ENCODE measurements at places on chromosomes 3 and 15.

GRCh38 chr3:128080323-128081080 is 28.3 kb downstream of the SEC61A1 start:
- no peak for DNase-seq
- no peaks in the 10 kb centered on the region for H3K27me3 ChIP-seq
- H3K27ac ChIP-seq = no peak overlapping the region
- H3K4me3 ChIP-seq = no peak overlapping the region

DNA sequence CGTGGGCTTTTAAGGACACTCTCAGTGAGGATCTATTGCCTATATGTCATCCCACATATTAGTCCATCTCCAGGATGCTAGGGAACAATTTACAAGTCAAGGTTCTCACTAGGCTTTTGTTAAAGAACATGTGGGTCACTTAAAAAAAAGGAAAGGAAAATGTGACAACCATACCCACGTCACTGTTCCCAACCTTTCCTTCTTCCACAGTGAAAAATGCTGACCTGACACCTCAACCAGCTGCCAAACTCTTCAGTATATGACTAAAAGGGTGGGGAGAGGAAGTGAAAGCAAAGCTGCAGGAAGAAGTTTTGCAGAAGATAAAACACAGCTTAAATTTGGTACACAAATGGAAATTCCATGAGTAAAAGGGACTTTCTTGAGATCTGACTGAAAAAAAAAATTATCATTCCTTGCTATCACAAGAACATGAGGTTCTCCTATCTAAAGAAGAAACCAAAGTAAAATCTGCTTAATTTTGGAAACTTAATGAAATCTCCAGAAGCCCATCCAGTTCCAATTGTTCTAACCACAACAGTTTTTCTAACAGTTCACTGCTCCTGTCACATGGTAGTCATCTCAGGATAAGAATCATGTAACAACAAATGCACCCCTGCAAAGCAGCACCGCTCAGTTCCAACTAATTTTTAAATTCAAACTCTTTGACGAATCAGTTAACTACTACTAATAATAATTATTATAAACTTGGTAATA is 117.0 kb upstream of the TSPAN3 start:
- no peaks in the 10 kb centered on the region for H3K36me3 ChIP-seq
- no peak overlapping the region for H3K4me3 ChIP-seq
- DNase-seq = peak; percentile 28
- no peaks in the 10 kb centered on the region for H3K27me3 ChIP-seq
- no peak overlapping the region for H3K27ac ChIP-seq
- H3K4me1 ChIP-seq = peaks cover 16% of the 10 kb centered on the region

DNA sequence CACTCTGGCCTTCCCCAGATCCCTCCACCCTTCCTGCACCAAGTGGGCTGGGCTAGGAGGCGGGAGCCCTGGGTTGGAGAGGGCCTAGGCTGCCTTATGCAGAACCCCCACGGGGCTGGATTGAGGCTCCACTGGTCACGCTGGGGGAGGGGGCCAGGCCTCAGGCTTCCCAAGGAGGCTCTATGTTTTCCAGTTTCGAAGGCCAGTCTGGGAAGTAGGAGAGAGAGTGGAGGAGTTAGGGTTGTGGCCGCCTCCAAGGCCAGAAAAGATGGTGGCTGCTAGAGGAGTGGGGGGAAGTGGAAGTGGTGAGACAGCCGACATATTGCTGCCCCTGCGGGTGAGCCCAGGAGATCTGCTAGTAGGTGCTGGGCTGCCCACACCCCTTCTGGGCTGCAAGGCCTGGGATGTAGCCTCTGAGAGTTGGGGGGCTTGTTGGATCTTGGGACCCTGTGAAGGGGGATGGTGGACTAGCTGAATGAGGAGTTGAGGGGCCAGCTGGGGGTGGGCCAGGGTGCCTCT is 1.2 kb downstream of the GNAI2 start:
- H3K27ac ChIP-seq = peak overlapping the region; percentile 94
- DNase-seq = no peak
- H3K27me3 ChIP-seq = no peaks in the 10 kb centered on the region
- peak overlapping the region; percentile 81 for H3K4me3 ChIP-seq
- no peaks in the 10 kb centered on the region for H3K36me3 ChIP-seq

DNA sequence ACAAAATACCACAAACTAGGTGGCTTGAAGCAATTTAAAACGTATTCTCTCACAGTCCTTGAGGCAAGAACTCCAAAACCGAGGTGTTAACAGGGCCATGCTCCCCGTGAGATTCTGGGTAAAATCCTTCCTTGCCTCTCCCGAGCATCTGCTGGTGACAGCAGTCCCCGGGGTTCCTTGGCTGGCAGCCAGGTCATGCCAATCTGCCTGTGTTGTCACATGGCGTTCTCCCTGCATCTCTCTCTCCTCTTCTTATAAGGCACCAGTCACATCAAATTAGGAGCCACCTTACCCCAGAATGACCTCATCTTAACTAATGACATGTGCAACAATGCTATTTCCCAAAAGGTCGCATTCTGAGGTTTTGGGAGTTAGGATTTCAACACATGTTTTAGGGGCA is 26.3 kb upstream of the LRRN1 start:
- H3K4me1 ChIP-seq = no peaks in the 10 kb centered on the region
- no peak for DNase-seq
- H3K36me3 ChIP-seq = no peaks in the 10 kb centered on the region
- H3K27ac ChIP-seq = no peak overlapping the region

GRCh38 chr15:68114840-68115239 is 60.7 kb downstream of the PIAS1 start:
- H3K36me3 ChIP-seq = no peaks in the 10 kb centered on the region
- H3K27ac ChIP-seq = no peak overlapping the region
- no peaks in the 10 kb centered on the region for H3K27me3 ChIP-seq
- peak overlapping the region; percentile 66 for H3K4me3 ChIP-seq

DNA sequence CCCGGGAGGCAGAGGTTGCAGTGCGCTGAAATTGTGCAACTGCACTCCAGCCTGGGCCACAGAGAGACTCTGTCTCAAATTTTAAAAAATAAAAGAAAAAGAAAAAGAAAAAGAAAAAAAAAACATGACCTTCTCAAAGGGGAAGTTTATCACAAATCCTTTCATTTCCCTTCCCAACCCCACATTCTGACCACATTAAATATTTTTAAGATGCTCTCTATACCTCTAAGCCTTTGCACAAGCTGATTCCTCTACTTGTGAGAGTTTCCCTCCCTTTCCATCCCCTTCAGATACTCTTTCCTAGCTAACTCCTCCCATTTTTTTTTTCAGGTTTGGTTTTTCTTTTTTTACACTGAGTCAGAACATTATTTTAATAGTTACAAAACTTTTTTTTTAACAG is 4.0 kb downstream of the HIGD1A start:
- no peak overlapping the region for H3K27ac ChIP-seq
- no peak overlapping the region for H3K4me3 ChIP-seq
- no peak for DNase-seq
- no peaks in the 10 kb centered on the region for H3K27me3 ChIP-seq
- H3K4me1 ChIP-seq = peaks cover 13% of the 10 kb centered on the region

DNA sequence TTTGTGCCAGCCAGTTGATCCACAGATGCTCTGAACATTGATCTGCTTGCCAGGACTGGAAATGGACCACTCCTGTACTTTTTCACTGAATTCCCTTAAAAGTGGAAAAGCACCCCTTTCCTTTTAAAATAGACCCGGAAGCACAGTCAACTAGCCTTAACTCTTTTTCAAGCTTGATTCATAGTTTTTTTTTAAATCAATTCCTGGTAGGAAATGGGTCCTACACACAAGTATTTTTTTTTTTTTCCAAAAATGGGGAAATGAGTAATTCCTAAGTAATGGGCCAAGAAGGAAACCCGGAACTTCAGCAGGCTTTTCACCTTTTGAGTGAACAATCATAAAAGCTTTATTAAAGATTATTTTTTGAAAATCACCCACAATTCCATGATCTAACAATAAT is 234.4 kb upstream of the ADAMTS9 start:
- no peaks in the 10 kb centered on the region for H3K27me3 ChIP-seq
- H3K27ac ChIP-seq = no peak overlapping the region
- H3K36me3 ChIP-seq = no peaks in the 10 kb centered on the region
- no peak overlapping the region for H3K4me3 ChIP-seq

DNA sequence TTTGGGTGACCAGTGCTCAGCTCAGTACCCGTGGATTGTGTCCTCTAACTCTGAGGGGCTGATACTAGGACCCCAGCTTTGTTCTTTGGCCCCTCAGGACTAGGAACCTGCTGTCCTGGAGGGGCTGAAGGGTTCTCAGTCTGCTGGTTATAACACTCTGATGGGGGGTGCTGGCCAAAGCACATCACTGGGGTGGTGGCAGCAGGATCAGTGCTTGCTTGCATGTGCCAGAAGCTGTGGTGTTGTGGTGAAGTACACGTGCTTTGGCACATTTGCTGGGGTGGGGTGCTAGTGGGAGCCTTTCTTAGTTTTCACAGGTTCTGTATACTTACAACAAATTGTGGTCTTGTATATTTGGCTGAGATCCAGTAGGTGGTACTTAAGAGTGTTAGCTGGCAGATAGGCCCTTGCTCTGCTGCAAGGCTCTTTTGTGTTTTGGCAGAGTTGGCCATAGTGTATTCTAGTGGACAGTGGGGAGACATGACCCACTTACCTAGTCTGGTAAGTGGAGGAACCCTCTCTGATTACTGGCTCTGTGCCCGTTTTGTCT is 344.3 kb downstream of the EDEM1 start:
- no peak for DNase-seq
- no peaks in the 10 kb centered on the region for H3K36me3 ChIP-seq
- H3K27me3 ChIP-seq = no peaks in the 10 kb centered on the region

GRCh38 chr15:74175271-74176191 is 2.0 kb downstream of the ISLR start:
- H3K4me1 ChIP-seq = peaks cover 81% of the 10 kb centered on the region
- no peaks in the 10 kb centered on the region for H3K36me3 ChIP-seq
- no peak for DNase-seq
- no peaks in the 10 kb centered on the region for H3K27me3 ChIP-seq
- H3K27ac ChIP-seq = no peak overlapping the region

DNA sequence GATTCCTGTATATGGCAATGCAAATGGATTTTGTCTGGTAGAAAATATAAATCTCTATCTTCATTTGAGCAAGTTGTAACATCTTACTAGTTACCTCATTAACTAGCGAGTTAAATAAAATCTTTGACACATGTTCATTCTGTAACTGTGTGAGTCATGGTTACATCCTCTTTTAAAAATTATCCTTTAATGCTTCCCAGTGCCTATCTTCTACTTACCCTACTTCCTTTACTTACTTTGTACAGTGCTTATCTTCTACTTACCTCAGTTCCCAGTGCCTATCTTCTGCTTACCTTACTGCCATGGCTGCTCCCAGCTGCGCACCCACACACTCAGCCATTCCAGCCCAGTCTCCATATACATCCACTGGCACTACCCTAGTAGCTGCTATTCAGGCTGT is 71.9 kb upstream of the GOLGA8B start:
- DNase-seq = no peak
- H3K36me3 ChIP-seq = no peaks in the 10 kb centered on the region
- H3K4me3 ChIP-seq = no peak overlapping the region
- H3K4me1 ChIP-seq = no peaks in the 10 kb centered on the region

DNA sequence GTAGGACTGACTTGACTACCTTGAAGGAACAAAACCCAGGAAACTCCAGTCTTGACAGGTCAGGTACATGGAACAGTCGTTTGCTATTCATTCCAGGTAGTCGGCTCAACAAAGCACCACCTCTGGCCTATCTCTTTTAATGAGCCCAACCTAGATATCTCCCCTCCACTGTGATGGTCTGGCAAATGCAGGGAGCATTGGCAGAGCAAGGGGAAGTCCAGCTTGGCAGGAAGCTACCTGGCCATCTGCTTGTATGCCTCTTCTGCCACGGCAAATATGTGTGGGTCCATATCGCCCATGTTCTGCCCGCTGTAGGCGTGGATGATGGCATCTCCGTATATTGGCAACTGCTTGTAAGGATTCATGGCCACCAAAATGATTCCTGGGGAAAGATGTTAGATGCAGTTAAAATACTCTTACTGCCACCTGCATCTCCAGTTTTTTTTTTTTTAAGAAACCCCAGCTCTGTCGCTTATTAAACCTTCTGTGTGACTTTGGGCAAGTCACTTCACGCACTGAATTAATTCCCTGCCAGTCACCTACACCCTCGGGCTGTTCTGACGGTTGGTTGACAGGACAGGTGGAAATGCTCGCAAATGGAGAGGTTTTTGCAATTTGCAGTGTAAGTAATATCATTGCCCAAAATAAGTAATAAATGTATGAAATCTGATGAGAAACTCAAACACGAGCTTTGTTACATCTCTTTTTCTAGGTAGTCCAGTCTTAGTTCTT is 16.8 kb downstream of the MYO5C start:
- no peaks in the 10 kb centered on the region for H3K36me3 ChIP-seq
- H3K27me3 ChIP-seq = no peaks in the 10 kb centered on the region
- no peak overlapping the region for H3K4me3 ChIP-seq
- DNase-seq = no peak
- H3K27ac ChIP-seq = no peak overlapping the region

DNA sequence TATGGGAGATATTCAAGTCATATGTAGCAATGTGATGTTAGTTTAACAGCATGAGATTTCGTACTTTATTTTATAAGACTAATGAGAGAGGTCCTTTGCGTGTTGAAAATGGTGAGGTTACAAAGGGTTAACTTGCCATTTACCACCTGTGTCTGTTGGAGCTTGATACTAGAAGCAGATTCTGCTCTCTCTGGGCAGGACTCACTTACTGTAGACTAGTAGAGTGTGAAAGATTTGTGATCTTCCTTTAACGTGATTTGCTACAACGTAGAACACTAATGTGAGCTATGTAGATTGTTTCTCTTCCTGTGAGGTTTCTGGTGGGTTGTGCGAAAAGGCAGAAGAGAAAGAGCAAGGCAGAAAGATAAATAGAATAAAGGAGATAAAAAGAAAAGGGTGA is 1.1 kb downstream of the TP63 start:
- peaks cover 8% of the 10 kb centered on the region for H3K4me1 ChIP-seq
- DNase-seq = no peak
- no peaks in the 10 kb centered on the region for H3K36me3 ChIP-seq
- H3K27me3 ChIP-seq = no peaks in the 10 kb centered on the region
- no peak overlapping the region for H3K4me3 ChIP-seq

- DNase-seq = no peak
- peaks cover 15% of the 10 kb centered on the region for H3K4me1 ChIP-seq
- peaks cover 4% of the 10 kb centered on the region for H3K27me3 ChIP-seq
- no peak overlapping the region for H3K4me3 ChIP-seq
- H3K36me3 ChIP-seq = no peaks in the 10 kb centered on the region
- H3K27ac ChIP-seq = no peak overlapping the region
Observed at GRCh38 chr3:194167480-194168282, 31.7 kb downstream of the HES1 start.

- H3K27ac ChIP-seq = no peak overlapping the region
- H3K4me1 ChIP-seq = no peaks in the 10 kb centered on the region
- H3K36me3 ChIP-seq = no peaks in the 10 kb centered on the region
- no peak for DNase-seq
Observed at GRCh38 chr3:87461443-87461842, 185.1 kb upstream of the POU1F1 start.

- H3K4me3 ChIP-seq = peak overlapping the region; percentile 72
- H3K36me3 ChIP-seq = no peaks in the 10 kb centered on the region
- peaks cover 11% of the 10 kb centered on the region for H3K4me1 ChIP-seq
- H3K27me3 ChIP-seq = no peaks in the 10 kb centered on the region
- H3K27ac ChIP-seq = peak overlapping the region; percentile 10
- DNase-seq = no peak
Observed at GRCh38 chr3:72887343-72887704, 522 bp upstream of the GXYLT2 start.

- DNase-seq = no peak
- H3K4me1 ChIP-seq = peaks cover 5% of the 10 kb centered on the region
- H3K27ac ChIP-seq = peak within 1 kb of the TSS; percentile 50
- H3K36me3 ChIP-seq = no peaks in the 10 kb centered on the region
Observed at GRCh38 chr3:113947372-113948014, at the start of gene ZDHHC23. ZDHHC23 (plus strand) TSS chr3:113948013; CDS start chr3:113948803, 790 bp downstream.

- no peak overlapping the region for H3K27ac ChIP-seq
- no peak overlapping the region for H3K4me3 ChIP-seq
- no peak for DNase-seq
- no peaks in the 10 kb centered on the region for H3K36me3 ChIP-seq
Observed at GRCh38 chr3:107973961-107974360, 116.9 kb downstream of the CD47 start.
